ENCODE measurements at places on chromosomes 6 and 20.

DNA sequence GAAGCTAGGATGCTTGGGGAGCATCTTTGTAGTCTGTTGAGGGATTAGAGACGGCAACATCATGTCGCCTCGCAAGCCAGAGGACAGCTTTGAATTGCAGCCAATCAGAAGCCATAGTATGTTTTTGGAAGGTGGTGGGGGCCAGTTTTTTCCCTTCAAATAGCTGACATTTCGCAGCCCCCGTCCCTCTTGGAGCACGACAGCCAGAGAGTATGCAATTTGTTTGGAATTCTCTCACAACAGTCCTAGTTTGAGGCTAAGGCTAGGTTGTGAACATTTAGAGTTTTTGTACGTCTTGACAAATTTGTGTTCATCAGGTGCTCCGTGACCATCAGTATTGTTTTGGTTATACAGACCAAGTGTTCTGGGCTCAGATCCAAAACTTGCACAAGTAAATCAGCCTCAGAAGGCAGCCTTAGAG lies 83.3 kb downstream of the PLCB1 start:
- DNase-seq = no peak

DNA sequence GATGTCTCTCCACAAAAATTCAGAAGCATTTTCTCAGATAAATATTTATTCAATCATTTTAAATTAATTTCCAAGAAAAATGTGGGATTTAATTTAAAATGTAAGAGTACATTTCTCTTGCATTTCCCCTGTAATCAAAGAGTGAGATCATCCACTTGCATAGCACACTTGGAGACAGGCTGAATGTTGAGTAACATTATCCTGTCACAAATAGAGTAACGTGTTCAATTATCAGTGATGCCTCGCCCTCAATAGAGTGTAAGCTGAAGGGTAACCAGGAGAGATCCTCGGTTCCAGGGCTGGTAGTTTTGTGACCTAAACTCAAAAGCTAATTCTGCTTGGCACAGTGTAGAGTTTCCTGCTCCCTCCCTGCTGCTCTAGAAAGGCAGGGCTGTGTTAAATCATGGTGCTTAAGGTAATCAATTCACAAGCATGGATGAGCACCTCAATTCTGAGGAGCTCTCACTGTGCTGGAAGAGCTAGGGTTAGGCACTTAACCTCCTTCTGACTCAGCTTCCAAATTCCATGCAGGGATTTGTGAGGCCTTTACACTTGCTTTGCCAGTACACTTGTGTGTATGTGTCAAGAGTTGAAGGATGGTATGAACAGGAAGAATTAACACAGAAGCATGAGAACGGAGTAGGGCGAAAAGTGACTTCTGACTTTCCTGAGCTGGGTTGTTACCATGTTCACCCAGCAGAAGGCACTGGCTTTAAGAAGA lies 56.6 kb downstream of the MMUT start:
- DNase-seq = no peak

DNA sequence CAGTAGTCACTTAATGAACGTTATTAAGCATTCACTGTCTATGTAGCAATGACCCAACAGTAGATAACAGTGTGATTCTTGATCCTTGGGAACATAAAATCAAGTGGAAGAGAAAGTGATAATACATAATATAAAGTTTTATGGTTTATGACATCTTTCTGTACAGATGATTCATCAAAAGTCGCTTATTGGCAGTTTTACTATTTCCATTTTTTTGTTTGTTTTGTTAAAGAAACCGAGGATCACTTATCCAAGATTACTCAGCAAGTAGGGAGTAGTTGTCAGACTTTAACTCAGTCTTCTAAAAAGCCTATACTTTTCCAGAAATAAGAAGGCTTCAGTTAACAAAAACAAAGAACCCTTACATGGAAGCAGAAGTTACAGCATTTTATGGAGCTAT lies 260.8 kb downstream of the ZFAND3 start:
- no peak for DNase-seq

- no peak for DNase-seq
Measured at GRCh38 chr6:131997429-131998153, 46.4 kb upstream of the CCN2 start.

GRCh38 chr20:46937157-46937523 lies 42.5 kb downstream of the EYA2 start:
- DNase-seq = no peak

DNA sequence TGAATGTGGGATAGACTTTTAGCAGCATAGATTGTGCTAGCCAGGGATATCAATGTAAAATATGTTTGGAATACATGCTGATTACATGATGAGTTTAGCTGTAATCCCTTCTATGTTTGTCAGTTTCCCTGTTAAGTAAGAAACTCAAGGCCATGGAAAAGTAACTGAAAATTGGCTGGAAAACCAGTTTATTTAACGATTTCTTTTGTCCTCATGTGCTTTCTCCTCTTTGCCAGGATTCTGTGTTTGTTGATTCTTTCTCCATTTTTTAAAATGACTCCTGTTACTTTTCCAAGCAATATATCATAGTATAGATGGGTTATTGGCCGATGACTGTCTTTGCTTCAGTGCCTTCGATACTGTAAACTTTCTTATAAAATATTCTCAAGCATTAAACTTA lies 87.5 kb downstream of the SAMD5 start:
- DNase-seq = no peak

GRCh38 chr20:50115041-50115512 lies 2.1 kb upstream of the UBE2V1 start:
- no peak for DNase-seq

DNA sequence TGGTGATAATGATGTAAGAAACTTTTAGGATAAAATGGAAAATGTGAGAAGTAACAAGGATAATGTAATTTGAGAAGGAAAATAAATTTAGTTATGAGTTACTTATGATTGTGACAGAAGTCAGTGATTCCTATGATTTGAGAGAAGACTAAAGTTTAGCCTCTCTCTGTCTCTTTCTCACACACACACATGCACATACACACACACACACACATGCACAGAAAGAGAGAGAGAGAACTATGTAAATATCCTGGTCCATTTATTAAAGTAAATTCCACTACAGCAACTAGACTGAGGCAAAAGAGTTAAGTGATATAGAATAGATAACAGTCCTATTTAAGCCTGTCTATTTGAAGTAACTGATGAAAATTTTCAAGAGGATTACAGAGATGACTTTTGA lies 375.2 kb downstream of the CD109 start:
- DNase-seq = no peak

DNA sequence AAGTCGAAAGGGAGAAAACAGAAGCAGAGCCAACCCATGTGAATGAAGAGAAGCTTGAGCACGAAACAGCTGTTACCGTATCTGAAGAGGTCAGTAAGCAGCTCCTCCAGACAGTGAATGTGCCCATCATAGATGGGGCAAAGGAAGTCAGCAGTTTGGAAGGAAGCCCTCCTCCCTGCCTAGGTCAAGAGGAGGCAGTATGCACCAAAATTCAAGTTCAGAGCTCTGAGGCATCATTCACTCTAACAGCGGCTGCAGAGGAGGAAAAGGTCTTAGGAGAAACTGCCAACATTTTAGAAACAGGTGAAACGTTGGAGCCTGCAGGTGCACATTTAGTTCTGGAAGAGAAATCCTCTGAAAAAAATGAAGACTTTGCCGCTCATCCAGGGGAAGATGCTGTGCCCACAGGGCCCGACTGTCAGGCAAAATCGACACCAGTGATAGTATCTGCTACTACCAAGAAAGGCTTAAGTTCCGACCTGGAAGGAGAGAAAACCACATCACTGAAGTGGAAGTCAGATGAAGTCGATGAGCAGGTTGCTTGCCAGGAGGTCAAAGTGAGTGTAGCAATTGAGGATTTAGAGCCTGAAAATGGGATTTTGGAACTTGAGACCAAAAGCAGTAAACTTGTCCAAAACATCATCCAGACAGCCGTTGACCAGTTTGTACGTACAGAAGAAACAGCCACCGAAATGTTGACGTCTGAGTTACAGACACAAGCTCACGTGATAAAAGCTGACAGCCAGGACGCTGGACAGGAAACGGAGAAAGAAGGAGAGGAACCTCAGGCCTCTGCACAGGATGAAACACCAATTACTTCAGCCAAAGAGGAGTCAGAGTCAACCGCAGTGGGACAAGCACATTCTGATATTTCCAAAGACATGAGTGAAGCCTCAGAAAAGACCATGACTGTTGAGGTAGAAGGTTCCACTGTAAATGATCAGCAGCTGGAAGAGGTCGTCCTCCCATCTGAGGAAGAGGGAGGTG lies 38.7 kb downstream of the ZBTB2 start:
- DNase-seq = no peak

- DNase-seq = no peak
Measured at GRCh38 chr6:63964366-63964765, 328.8 kb downstream of the PHF3 start.

- DNase-seq = no peak
Measured at GRCh38 chr6:39076623-39077535, 28.3 kb downstream of the GLP1R start.

- DNase-seq = no peak
Measured at GRCh38 chr6:36712816-36713215, 15.2 kb downstream of the RAB44 start.

- no peak for DNase-seq
Measured at GRCh38 chr6:161618831-161619454, 345.1 kb upstream of the AGPAT4 start.

DNA sequence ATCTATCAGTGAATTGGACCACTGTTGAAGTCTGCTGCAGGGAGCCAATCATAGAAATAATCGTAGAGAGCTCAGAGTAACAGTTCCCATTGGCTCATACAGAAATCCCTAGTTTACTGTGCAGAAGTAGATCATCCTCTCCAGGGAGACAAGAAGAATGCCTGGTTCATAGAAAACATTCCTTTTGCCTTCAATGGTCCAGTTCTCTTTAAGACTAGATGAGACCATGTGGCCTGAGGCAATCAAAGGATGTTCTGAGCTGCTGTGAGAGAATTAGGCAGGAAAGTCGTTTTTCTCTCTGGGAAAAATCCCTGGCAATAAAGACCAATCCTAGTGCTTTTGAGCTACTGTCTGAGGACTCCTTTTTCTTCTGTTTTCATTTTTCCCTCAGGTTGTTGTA lies 208.4 kb downstream of the CENPW start:
- no peak for DNase-seq

GRCh38 chr20:47749339-47749738 lies 35.9 kb downstream of the SULF2 start:
- DNase-seq = no peak

DNA sequence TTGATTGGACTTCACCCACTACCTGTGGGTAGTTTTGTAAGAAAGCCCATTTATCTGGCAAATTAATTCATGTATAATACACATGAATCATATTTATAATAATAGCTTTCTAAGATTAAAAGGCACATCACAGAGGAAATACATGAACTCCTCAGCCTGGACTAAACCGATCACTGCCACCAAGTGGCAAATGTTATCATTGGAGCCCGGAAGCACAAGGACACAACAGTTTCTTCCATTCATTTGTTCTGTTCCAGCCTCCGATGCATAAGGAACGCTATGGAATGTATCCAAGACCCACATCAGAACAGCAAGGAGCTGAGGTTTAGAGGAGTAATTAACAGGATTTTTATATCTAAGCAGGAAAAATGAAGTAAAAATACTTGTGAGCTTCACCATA lies 13.9 kb upstream of the IPCEF1 start:
- no peak for DNase-seq

DNA sequence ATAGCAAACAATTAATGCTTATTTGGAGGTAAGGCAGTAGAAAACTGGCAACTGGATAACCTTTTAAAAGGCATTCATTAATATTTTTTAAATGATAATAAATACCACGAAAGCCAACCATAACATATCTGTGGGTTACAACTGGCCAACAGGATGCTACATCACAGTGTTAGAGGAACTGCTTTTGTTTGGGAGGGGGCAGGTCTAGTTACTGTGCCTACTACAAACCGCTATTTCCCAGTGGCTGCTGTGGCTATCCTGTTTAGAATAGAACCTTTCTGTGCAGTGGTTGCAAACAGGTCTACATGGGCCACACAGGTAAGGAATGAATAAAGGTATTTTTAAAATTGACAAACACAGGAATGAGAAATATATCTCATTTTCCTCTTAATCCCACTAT lies 976 bp downstream of the PIGT start:
- no peak for DNase-seq

DNA sequence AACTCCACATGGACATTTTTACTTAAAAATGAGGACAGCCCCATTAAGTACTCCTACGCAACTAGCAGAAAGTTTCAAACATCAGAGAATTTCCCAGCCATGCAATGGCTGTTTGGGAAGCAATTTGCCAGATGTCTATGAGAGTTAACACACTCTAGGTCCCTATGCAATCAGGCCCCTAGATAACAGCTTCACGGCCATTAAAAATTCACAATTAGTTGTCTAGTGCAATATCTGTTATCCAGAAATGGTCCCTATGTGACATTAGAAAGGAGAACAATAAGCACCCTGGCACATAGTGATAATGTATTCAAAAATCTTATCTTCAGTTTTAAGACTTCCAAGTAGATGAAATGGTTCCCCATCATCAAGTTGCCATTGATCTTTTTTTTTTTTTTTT lies 174.3 kb upstream of the NRSN1 start:
- DNase-seq = no peak

DNA sequence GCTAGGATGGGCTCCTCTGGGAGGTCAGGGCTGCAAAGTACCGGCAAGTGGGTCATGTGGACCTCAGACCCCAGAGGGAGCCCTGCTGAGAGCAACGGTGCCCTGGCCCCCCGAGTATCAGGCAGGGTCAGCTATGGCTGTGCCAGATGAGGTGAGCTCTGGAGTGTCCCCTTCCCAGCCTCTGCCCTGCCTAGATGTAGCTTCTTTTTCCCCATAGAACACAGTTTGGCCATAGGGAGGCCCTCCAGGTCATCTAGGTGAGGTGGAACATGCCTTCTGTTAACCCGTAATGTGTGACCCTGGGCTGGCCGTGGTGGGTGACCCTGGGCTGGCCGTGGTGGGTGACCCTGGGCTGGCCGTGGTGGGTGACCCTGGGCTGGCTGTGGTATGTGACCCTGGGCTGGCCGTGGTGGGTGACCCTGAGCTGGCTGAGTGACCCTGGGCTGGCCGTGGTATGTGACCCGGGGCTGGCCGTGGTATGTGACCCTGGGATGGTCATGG lies 21.2 kb upstream of the PCMTD2 start:
- DNase-seq = no peak

- DNase-seq = no peak
Measured at GRCh38 chr20:19047040-19047950, 165.1 kb upstream of the SLC24A3 start.

DNA sequence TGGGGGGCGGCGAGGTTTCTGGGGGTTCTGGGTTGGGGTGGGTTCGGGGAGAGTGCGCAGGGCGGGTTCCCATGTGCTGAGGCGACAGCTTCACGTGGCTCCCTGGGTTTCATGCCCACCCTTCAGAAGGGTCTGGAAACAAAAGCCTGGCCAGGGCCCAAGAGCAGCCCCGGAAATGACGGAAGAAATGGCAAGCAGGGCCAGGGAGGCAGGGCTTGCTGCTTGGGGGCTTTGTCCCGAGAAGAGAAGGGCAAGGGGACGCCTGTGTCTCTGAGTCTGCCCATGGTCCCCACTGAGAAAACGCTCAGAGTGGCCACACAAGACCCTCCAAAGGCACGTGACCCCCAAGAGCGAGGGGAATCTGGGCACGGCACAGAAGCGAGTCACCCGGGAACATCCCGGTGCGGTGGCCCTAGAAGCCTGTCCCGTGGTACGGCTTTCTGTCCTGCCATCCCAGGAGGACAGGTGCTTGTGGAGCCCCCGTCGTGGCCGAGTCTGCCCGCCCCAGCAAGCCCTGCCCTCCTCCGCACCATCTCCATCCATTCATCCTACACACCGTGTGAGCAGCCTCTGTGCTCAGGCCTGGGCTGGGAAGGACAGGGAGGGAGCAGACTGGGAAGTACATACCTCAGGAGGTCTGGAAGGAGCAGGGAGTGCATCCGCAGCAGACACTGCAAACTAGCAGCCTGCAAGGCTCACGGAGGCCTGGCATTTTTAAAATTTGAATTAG lies 9.0 kb downstream of the NPEPL1 start:
- no peak for DNase-seq
